ENCODE measurements at places on chromosomes 4 and X.

- no peak for DNase-seq
Measured at GRCh38 chr4:138978600-138978999, 37.0 kb upstream of the NOCT start.

GRCh38 chrX:24149351-24150050 lies at the start of gene ZFX:
ZFX (plus strand) TSS chrX:24149729; CDS start chrX:24172743, 23,014 bp downstream.
- DNase-seq: peak; percentile 59

GRCh38 chrX:110188701-110189558 lies 129.0 kb downstream of the AMMECR1 start:
- DNase-seq: no peak

GRCh38 chr4:3514806-3515501 lies 17.3 kb downstream of the LRPAP1 start:
- peak; percentile 48 for DNase-seq

DNA sequence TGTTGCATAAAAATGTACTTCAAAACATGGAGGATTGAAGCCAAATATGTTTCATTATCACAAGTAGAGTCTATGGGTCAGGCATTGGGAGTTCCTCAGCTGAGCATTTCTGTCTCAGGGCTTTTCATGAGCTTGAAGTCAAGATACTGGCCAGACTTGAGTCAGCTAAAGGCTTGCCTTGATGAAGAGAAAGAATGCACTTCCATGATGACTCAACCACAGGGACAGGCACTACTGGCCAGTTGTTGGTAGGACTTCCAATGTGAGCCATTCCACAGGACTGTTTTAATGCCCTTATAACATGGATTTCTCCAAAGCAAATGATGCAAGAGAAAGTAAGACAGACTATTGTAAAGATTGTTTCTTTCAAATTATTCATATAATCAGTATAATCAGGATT lies 895.6 kb downstream of the RAB28 start:
- DNase-seq: no peak

DNA sequence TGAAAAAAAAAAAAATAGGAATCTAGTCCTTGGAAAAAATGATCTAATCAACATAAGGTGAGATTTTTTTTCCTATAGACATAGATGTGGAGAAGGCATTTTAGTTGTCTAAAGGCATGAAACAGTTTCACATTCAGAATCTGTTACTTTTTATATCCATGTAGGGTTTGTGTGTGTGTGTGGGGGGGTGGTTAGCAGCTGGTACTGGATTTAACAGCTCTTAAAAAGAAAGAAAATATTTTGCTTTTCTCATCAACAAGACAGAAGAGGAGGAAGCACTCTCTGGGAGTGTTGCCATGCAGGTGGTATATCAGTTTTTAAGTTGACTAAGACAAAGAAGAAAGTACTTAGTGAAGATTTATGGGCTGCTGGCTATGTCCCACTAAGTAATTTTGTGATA lies 122.3 kb downstream of the VCX3B start:
- no peak for DNase-seq

- no peak for DNase-seq
Measured at GRCh38 chr4:141580523-141580922, 55.9 kb upstream of the IL15 start.

DNA sequence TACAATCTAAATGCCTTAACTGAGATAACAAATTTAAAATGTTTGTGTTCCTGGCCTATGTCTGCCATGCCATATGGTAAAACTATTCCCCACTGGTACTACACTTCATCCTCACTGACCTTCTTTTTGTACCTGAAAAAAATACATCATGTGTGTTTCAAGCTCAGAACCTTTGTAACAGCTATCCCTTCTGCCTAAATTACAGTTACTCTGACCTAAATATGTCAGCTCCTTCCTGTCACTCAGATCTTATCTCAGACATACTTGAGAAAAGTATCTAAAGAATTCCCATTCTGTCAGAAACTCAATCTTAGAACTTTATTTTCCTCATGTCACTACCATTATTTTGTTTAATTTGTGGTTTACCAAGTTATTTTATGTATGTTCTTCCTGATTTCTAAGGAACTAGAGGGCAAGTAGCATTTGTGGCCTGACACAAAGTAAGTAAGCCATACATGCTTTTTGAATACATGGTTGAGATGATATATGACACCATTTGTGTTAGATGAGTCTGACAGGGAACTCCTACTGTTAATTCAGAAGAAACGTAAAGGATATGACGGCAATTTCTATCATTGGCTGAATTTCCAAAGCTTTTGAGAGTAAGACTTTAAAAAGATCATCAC lies 456.5 kb upstream of the NDST3 start:
- DNase-seq: no peak

- no peak for DNase-seq
Measured at GRCh38 chrX:6694221-6694620, 159.3 kb upstream of the VCX3A start.

DNA sequence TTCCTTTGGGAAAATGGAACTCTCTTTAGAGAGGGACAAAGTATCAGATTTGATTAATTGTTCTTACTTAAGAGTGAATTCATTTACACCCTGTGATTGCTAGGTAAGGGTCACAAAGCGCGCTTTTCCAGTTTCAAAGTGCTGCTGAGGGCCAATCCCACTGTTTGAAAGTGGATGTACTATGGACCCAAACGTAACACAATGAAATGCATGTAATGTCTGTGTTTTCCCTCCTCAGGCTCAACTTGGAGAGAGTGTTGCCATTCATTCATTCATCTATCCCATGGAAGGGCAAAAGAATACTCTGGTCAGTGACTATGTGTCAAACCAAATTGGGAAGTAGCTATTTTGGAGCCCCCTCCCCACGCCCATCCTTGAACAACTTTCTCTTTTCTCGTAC lies 16.1 kb downstream of the IGSF1 start:
- DNase-seq: no peak

DNA sequence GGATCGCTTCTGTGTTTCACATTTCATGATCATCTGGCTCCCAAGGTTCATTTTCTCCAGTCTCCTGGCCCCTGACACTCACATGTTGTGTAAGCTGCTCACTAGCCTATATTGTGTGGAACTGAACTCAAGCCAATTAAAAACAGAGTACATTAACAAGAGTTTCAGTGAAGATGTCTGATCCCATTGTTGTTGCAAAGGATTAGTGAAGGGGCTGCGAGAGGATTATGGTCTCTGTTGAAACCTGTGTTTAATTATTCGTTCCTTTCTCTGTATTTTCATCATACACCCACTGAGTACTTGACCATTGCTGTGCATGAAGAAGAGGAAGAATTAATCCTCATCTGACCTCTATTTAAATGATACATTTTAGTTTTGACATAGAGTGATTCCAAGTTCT lies 54.7 kb downstream of the AFF2 start:
- DNase-seq: no peak
